ENCODE measurements at places on chromosomes 11 and 22.

- DNase-seq, result no peak
Measured at GRCh38 chr11:27319072-27319471, 43.9 kb downstream of the CCDC34 start.

- DNase-seq, result no peak
Measured at GRCh38 chr11:126403658-126404057, 48.2 kb downstream of the ST3GAL4 start.

GRCh38 chr11:37451903-37452302, 853.9 kb upstream of the RAG2 start:
- no peak for DNase-seq

- DNase-seq, result no peak
Measured at GRCh38 chr22:43118024-43118849, 7.7 kb downstream of the BIK start.

DNA sequence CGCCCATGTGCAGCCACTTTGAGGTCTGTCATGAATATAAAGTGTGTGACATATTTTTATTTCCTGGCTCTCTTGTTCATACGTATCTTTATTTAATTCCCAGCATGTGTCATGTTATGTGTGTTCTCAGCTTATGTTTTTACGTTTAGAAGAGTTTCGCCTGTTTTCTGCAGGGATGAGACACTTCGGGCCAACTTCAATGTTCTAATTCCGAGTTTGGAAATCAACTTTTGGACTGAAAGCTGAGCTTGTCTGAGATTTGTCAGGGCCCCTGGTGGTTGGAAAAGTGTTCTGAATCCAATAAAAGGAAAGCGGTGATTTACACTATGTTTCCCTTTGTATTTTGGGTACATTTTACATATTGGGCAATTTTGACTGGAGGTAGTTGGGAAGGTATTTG, 810.7 kb downstream of the TBC1D22A start:
- no peak for DNase-seq

All from left lung (tissue), 14 donors.